GM12892 (cell line): ENCODE measurements at places on chromosomes 12 and 14.

- DNase-seq: no peak
These were observed 710 bp upstream of the FOS start for GRCh38 chr14:75277815-75278421.

- DNase-seq: no peak
These were observed 302.8 kb downstream of the CACNA1C start for GRCh38 chr12:2355604-2356003.

GRCh38 chr12:89863968-89864367 is 155.3 kb upstream of the ATP2B1 start:
- DNase-seq: no peak

DNA sequence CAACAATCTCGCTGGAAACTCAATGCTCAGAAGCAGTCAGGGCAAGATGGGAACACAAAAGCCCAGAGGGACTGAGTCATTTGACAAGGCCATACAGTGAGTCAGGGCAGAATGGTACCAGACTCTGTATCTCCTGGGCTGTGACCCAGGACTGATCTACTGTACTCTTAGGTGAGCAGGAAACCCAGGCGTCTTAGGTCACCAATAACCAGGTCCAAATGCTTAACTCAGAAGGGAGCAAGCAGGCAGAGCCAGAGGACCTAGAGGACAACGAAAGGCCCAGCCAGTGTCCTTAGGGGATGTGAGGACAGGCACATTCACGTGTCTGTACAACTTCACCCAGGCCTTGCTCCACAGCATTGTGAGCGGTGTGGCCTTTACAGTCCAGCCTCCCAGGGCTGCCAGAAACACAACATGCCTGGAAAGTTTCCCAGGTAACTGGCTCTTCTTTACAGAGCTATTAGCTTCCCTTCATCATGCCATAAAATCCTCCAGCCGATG is 69.9 kb downstream of the ARL6IP4 start:
- no peak for DNase-seq

- DNase-seq: no peak
These were observed 68.0 kb upstream of the POC1B start for GRCh38 chr12:89593873-89594272.

DNA sequence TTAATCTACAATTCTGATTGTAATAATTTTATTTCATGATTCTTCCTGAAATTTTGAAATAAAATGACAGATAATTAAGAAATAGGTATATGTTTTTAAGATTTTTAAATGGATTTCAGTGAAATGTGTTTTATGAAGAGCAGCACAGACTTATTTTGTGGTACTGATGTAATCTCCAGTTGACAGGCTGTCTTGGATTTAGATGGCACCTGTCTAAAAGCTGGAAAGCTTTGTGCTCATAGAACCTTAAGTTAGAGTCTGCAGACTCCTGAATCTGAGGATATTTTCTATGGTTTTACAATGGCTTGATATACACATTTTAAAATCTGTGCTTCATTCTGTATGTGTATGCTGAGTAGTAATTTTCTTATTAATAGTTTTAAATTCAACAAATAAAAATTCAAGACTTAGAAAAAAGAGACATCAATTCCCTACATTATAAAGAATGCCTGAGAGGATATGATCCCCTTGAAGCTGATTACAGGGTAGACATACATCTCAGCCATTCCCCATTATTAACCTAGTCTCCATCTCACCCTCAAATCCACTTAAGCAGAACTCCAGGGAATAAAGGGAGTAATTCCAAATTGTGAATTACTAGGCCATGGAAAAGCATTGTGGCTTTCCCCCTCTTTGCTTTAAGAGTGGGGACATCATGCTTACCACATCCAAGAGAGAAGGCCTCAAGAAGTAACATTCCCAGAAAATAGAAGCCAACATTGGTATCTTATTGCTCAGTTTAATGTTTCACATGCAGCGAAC is 33.7 kb upstream of the ACSS3 start:
- no peak for DNase-seq

DNA sequence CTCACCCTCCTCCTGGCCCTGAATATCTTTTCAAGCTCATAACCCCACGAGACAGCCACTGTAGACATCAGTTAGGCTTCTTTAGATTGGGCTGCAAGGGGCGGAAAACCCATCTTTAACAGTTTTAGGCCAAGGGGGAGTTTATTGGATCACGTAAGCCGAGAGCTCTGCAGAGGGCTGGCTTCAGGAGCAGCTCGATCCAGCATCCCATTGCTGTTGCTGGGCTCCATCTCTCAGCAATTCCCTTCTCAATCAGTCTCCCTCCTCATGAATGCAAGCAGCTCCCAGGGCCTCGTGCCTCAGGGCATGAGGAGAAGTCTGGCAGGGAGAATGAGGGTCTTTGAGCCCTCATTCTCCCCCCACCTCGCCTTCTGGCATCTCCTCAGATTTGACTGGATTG is 59.4 kb downstream of the ADGRD1 start:
- DNase-seq: no peak

- DNase-seq: no peak
These were observed 208.5 kb upstream of the NEDD1 start for GRCh38 chr12:96698521-96698920.

GRCh38 chr14:101111620-101112290 is 208.2 kb upstream of the RTL1 start:
- DNase-seq: peak; percentile 2

DNA sequence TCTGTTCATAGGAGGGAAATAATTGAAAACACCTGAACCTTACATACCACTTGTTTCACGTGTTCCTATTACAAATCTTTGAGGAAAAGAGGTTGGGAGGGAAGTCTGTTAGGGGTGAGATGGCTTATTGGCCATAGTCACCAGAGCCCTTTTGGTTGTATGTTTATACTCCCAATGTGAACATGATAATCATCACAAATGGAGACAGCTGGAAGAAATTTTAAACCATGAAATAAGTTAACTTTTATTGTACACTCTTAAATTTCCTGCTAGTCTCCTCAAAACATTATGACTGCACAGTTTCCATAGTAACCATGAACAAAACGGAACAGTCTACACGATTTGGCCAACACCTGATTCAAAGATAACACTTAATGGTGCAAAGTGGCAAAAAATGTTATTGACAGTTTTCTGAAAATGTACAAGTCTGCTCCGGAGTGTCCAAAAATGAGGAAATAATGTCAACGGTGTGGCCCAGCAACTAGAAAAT is 56.9 kb downstream of the LMNTD1 start:
- no peak for DNase-seq

- DNase-seq: no peak
These were observed 8.7 kb upstream of the GALNT6 start for GRCh38 chr12:51399891-51400290.

DNA sequence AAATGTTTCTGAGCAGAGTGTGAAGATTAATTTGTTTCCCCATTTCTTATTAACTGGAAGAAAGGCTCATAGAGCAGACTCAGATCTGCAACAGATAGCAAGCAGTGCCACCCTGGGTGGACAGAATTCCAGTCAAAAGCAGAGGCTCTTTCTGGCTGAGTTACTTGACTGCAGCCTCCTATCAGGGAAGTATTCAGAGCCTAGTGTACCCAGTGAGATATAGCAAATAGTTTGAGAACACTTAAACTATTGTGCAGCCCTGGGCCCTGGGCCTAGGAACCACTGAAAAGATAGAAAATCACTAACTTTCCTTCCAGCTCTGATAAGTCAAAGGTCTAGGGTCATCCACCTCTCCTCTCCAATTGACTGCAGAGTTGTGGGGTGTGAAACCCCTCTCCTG is 11.2 kb upstream of the AQP2 start:
- no peak for DNase-seq

DNA sequence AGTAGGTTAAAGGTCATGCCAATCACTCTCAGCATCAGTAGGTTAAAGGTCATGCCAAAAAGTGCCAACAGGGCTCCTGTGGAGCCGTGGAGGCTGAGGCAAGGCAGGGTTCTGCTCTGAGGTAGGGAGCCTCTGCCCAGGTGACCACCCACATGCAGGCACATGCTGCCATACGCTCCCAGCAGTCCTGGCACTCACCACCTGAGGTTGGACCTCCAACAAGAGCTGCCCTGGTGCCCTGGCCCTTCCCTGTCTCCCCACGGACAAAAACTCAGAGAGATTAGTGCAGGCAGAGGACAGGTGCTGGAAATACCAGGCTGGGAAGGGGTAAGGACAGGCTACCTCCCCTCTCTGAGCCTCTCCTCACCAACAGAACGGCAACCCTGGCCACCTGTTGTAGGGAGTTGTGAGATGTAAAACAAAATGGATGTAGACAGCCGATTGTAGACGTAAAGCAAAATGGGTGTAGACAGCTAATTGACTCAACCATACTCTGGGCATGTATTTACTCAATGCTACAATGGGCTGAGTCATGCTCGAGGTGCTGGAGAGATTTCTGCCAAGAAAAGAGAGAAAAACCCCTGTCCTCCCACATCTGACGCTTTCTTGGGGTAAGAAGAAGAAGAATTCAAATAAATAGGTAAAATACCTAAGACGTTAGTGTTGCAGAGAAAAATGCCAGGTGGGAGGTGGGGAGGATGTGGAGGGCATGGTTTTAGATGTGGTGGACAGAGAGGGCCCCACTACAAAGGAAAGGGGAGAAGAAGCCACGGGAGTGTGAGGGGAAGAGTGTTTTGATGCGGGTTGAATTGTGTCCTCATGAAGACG is 32.4 kb downstream of the LTBP2 start:
- no peak for DNase-seq

GRCh38 chr14:78710963-78711362 is 540.8 kb downstream of the NRXN3 start:
- no peak for DNase-seq

GRCh38 chr14:22870811-22871223 is 723 bp upstream of the LRP10 start:
- no peak for DNase-seq

DNA sequence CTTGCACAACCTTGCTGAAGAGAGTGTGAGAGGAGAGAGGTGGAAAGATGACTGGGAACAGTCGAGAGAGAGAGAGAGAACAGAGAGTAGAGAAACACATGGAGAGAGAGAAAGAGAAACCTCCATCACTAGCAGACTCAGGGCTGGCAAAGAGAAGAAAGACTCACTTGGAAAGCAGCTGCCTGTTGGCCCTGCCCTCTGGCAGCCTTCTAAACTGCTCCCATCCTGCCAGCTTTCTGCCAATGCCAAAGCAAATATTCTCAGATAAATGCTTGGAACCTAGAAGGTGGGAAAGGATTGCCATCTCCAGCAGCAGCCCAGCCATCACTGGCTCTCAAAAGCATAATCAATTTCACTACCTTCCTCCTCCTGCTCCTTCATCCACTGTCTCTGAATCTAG is 107.9 kb upstream of the WSCD2 start:
- no peak for DNase-seq

- DNase-seq: no peak
These were observed 22.9 kb downstream of the ZNF268 start for GRCh38 chr12:133204264-133204603.

- no peak for DNase-seq
These were observed 25.9 kb downstream of the SLC25A47 start for GRCh38 chr14:100348784-100349685.

DNA sequence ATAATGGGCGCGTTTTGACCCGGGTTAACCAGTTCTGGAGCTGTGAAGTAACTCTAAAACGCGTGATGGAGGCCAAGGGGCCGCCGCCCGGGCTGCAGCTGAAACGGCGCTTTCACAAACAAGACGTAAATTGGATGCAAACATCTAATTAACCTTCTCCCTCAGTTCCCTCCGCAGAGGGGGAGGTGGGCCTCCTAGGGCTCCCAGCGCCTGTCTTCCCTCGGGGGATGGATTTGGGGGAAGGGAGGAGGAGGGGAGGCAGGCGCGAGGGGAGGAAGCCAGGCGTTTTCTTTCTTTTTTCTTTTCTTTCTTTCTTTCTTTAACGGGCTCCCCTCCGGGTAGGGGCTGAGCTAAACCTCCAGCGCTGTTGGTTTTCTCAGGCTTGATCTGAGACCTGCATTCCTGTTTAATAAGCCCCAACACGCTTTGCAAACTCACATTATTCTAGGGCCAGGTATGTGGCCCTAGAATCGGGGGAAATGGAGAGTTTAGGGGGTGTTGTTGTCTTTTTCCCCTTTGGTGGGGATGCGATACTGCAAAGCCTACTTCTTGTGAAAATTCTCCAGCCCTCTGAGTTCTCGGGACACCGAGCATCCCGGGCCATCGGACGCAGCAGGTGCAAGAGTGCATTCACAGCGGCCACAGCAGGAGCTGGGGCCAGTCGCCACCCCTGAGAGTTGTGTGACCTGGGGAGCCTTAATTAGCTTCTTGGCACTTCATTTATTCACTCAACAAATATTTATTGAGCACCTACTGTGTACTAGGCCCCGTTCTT is 43.6 kb upstream of the LHX5 start:
- no peak for DNase-seq

- peak; percentile 43 for DNase-seq
These were observed 1.1 kb upstream of the RHOF start for GRCh38 chr12:121794534-121795033.

DNA sequence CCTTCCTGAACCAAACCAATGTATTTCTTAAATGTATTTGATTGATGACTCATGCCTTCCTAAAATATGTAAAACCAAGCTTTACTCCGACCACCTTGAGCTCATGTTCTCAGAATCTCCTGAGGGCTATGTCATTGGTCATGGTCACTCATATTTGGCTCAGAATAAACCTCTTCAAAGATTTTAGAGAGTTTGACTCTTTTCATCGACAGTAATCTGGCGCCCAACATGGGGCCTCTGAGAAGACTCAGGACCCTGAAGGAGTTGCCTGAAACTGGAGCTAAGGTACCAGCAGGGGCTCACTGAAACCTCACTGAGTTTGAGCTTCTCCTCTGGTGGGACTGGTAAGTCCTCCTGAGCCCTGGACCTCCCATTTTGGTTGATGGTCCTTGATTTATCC is 17.2 kb upstream of the PSMC1 start:
- DNase-seq: no peak

DNA sequence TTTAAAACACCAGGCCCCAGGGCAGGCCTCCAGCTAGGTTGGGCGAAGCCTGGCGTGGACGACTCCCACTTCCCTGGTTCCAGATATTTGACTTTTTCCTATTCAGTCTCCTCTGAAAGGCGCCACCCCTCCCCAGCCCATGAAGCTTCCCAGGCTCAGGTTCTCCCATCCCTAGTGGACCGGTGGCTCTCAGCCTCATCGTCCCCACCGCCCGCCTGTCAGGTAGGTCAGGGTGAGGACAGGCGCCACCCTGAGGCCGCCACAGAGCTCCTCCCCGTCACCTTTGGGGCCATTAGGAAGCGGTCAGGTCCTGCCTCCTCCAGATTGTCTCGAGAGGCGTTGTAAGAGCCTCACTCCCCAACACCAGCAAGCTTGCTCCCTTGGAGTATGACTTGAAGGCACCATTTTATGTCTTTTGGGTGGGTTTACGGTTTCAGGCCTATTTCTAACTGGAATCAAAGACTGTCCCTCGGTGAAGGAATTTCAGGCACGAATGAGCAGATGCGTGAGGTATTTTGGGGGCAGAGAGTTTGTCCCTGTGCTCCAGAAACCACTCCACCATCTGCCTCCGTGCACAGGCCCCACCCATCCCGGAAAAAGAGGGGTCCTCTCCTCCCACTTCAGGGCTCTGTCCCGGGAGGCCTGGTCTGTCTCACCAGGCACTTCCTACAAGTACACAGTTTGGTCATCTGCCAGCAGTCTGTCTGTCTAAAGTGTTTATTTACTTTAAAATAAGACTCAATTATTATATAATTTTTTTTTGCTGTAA is 55.6 kb downstream of the TSPAN9 start:
- no peak for DNase-seq

GRCh38 chr14:86722612-86723253 is 1192.8 kb downstream of the FLRT2 start:
- DNase-seq: no peak
